ENCODE measurements at places on chromosomes 7 and 10.

DNA sequence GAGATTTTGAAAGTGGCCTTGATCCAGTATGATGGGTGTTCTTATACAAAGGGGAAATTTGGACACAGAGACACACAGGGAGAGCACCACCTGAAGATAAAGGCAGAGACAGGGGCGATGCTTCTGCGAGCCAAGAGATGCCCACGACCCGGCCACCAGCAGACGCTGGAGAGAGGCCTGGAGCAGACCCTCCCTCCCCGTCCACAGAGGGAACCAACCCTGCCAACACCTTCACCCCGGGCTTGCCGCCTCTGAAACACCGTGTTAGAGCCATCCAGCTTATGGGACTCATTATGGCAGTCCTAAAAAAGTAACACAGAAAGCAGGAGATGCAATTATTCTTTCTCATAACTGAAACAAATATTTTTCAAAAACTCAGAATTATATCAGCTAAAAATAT is 303.3 kb upstream of the SHH start:
- DNase-seq = no peak

- no peak for DNase-seq
These were observed 541 bp downstream of the ELMO1 start for GRCh38 chr7:37448011-37448635.

DNA sequence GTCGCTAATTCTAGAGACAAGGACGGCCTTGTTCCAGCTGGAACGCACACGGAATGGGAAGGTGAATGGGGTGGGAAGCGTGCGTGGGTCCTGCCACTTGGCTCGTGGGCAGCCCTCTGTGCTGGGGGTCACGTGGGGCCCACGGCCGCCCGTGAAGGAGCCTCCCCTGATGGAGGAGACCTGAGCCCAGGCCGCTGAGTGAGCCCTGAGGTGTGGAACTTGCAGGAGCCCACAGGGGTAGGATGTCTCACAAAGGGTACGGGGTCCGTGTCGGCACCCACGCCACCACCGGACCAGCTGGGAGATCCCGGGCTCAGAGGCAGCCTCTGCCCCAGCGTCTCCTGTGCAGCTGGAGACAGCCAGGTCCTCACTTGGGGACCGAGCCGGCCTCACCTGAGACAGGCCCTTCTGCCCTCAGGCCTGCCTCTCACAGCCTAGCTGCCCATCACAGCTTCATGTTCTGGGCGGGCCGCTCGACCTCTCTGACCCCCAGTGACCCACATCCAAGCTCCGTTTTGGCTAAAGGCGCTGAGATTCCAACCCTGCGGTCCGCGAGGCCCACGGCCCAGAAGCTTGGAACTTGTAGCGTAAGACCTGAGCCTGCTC is 84.8 kb downstream of the FOXL3 start:
- DNase-seq = no peak

GRCh38 chr10:88119160-88119559 is 255.7 kb downstream of the PTEN start:
- no peak for DNase-seq

DNA sequence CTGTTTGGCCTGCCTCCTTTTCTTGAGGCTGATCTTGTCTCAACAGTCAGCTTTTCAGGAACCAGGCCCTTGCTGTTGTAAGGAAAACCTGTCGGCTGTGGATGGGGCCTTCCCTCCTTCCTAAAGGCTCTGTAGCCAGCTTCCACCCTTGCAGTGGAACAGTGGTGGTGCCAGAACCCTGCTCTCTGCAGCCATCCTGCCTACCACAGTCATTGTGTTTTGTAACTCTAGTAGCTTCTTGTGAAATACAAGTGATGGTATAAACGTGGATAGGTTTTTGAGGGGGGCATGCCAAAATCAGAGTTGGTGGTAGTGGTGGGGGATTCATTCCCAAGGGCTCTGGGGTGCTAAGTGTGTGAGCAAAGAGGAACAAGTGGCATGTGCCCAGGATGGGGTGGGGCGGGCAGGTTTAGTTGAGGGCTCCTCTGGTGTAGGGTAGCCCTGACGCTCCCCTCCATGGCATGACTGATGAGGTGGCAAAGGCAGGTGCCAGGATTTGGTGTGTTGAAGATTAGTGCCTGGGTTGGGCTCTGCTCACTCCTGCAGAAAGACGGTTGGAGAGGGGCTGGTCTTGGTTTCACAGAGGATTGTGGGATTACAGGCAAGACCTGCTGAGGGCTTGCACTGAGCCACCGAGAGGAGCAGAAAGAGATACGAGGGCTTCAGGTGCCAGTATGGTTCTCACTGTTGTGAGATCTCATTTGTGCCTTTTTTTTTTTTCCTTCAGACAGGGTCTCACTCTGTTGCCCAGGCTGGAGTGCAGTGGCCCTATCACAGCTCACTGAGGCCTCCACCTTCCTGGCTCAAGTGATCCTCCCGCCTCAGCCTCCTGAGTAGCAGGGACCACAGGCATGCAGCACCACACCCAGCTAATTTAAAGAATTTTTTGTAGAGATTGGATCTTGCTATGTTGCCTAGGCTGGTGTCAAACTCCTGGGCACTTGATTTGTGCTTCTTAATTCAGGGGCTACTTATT is 7.4 kb downstream of the TSPAN14 start:
- DNase-seq = no peak

DNA sequence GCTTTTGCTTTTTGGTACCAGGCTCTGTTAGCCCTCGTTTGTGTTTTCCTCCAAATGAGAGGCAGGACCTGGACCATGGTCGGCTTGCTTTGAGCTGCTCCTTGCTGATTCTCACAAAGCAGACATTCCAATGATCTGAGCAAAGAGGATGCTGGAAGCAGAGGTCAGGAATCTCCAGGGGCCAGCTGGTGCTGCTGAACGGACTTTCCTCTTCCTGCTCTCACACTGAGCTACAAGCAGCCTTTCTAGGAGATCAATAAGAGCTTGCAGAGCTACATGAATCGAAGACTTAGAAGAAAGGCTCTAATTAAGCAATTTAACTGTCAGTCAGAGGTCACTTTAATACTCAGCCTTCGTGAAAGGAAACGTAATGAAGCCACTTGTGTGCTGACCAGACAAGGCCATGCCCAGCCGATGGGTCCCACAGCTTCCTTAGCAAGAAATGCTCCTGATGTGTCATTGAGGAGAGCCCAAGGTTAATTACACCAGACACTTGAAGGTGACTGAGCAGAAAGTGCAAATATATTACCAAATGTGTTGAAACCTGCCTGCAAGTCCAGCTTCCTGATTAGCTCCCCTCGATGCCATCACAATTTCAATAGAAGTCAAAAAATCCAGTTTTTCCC is 151.3 kb upstream of the RSU1 start:
- peak; percentile 87 for DNase-seq

GRCh38 chr10:127372361-127372760 is 176.0 kb upstream of the INSYN2A start:
- no peak for DNase-seq
